ENCODE measurements at places on chromosomes 1 and 21.

DNA sequence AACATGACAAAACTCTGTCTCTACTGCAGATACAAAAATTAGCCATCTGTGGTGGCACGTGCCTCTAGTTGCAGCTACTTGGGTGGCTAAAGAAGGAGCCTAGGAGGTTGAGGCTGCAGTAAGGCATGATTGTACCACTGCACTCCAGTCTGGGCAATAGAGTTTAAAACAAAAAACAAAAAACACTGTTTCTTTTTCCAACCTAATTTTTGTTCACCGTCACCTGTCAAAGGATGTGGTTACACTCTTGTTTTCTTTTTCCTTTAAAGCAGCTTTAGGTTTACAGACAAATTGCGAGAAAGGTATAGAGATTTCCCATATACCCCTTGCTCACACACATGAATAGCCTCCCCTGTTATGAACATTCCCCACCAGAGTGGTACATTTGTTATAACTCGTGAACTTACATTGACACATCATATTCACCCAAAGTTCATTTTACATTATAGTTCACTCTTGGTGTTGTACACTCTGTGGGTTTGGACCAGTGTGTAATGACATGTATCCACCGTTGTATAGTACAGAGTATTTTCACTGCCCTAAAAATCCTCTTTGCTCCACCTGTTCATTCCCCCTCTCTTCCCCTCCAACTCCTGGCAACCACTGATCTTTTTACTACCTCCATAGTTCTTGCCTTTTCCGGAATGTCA, 26.2 kb downstream of the SMG7 start:
- DNase-seq, result no peak

- DNase-seq, result no peak
Measured at GRCh38 chr1:228211531-228212414, 3.9 kb downstream of the OBSCN start.

DNA sequence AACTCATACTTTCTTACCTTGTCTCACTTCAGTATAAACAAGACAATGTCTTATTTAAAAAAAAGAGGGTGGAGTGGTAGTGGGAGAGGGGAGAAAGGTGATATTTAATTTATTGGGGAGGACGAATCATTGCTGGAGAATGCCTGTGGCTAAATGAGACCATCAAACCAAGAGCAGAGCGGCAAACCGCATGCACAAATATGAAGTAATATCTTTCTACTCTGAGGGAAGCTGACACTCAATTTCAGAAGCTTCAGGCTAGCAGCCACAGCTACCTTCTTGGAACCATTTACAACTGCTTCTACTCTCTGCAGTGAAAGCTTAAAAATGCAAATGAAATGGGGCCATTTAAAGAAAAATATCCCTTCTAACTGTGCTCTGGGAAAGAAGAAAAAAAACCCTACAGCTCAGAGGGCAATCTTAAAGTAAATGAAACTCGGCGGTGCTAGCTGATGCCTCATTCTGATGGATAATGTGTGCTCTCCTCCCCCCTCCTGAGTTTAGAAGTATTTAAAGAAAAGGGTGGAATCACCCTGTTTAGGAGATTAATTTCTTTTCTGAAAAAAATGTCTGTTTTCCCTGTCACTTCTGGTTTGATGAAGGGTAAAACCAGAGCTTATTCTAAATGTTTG, 178.2 kb upstream of the CAMK1G start:
- DNase-seq, result no peak

- peak; percentile 74 for DNase-seq
Measured at GRCh38 chr1:40389871-40390560, 16.5 kb downstream of the SMAP2 start.

DNA sequence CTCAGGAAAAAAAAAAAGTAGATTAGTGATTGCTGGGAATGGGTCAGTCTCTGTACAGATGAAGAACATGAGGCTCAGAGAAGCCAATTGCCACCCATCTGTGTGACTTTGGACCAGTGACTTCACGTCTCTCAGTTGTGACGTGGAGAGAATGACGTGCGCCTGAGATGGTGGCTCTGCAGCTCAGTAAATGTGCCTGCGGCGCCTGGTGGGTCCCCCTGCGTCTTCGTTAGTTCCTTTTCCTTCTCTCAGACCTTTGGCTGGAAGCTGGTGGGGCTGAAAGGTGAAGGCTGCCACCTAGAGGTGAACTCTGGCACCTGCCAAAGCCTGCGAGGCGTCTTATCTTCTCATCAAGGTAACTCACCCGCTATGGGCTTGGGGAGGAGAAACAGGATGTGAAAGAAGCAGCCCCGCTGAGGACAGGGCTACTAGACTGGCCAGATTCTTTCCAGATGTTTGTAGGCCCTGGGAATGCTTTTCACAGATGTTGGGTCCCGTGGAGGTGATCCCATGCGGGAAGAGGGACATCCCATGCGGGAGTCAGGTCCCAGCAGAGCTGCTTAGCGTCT, 8.7 kb upstream of the E2F2 start:
- DNase-seq, result peak; percentile 97

- DNase-seq, result peak; percentile 14
Measured at GRCh38 chr1:17516303-17517214, 22.9 kb upstream of the ARHGEF10L start.

- no peak for DNase-seq
Measured at GRCh38 chr1:45526135-45526644, 4.5 kb upstream of the PRDX1 start.

- no peak for DNase-seq
Measured at GRCh38 chr1:8777867-8778266, 39.6 kb downstream of the RERE start.

DNA sequence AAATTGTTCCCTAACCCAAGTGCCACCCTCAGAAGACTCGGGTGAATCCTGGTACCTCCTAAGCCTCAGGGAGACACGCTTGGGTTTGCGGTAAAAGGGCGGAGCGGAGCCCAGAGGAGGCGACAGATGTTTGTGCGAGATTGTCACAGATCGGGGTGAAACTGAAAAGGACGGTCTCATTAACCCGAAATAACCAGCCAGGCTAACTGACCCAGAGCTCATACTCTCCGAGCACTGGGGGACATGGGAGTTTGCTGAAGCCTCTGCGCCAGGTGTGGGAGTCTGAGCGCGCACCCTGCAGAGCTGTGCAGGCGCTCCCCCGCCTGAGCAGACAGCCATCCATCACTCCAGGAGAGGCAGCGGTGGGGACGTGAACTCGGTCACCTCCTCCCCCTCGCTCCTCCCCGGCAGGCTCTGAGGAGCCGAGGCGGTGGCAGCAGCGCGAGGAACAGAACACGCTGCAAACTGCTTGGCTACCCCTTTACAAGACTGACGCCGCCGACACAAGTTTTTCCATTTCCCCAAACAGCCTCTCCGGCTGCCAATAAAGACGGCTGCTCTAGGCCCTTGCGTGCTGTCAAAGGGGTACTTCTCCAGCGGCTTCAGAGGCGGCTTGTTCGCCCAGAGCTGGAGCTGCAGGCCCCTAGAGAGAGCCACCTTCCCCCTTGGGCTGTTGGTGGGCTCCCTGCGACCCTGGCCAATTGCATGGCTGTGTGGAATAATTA, 43.5 kb downstream of the RRAGC start:
- no peak for DNase-seq

- no peak for DNase-seq
Measured at GRCh38 chr1:119635811-119636390, 12.2 kb downstream of the ZNF697 start.

DNA sequence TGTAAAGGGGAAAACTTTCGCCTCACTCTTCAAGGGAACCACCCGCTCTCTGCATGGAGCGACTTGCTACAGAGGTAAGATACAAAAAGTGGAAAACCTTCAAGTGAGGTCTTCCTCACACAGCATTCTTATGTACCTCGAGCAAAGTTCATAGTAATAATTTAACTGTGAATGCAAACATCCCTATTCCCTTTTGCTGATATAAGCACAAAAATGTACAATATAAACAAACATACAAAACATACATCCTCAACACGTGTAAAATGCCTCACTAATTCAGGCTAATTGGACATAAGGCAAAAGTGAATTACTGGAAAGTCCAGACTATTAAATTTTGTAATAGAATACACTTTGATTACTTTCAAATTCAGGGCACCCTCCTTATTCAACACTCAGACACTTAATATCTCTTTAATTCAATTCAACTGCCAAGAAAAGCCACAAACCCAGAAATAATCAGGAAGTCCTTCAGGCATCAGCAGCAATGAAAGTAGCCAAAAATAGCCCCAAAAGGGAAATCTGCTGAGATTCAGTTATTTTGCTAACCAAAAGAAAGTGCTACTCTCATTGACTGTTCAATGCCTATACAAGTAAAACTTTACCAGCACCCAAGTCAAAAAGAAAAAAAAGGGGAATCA, 15.2 kb upstream of the LMX1A start:
- DNase-seq, result peak; percentile 18

GRCh38 chr1:57788313-57788712, 364.5 kb upstream of the DAB1 start:
- DNase-seq, result no peak

- DNase-seq, result peak; percentile 69
Measured at GRCh38 chr1:205237526-205238484, 10.1 kb downstream of the TMCC2 start.

- DNase-seq, result peak; percentile 64
Measured at GRCh38 chr1:206947255-206947654, 989 bp upstream of the PIGR start.

DNA sequence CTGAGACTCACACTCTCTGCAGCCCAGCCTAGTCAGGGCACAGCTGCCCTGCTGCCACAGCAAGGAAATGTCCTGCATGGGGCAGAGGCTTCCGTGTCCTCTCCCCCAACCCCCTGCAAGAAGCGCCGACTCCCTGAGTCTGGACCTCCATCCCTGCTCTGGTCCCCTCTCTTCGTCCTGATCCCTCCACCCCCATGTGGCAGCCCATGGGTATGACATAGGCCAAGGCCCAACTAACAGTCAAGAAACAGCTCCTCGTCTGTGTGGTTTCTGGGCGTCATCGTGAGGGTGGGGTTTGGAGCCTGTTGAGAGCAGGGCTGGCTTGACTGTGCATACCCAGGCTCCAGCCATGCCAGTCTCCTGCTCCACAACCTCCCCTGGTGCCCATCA, 19.5 kb downstream of the FAAH start:
- DNase-seq, result no peak

DNA sequence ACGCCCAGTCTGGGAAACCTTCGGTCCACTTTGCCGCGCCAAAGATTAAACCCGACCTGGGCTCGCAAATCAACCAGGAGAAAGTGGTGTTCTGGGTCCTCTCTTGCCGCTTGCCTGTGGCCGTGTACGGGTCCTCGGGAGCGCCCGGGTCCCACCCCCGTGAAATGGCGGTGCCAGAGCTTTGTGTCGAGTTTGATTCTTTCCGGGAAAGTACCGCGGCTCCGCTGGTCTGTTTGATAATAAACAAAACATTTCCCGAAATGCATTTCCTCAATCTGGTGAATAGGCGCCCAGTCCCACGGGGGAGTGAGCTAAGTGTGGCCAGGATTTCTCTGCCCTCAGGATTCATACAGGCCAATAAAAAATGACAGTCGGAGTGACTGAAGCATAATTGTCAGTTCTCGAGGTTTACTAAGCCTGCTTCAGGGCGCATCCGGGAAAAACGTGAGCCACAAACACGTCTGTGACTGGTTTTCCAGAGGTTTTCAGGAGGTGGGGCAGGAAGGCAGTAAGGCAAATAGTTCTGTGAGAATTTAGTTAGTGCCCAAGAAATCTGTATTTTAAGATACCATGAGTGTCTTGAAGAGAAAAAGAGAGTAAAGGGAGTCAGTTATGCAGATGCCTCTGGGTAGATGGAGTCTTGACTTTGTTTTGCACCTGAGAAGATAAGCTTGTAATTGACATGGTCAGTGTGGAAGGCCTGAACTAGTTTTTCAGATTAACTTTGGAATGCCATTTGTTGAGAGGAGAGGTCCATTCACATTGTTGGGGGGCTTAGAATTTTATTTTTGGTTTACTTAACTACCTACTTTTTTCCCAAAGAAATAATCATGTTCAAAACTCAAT, 675 bp downstream of the IFNAR1 start:
- DNase-seq, result peak; percentile 96

- DNase-seq, result no peak
Measured at GRCh38 chr1:159914252-159915018, 10.9 kb downstream of the TAGLN2 start.

DNA sequence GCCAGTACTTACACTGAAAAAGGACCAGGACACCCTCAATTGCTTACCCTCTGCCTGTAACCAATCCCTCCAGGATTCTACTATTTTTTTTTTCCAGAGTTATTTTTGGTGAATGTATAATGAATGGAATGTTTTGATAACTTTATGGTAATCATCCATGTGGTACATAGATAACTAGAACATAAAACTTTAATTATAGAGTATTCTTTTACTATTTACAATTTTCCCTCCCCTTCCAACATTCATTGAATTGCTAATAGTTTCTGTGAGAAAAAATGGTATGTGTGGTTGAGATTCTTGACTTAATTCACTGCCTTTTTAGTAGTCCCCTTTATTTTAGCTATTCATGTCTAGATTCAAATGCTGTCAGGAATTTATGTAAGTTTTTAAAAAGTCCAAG, 164.6 kb downstream of the CYYR1 start:
- DNase-seq, result no peak
